ENCODE measurements at places on chromosomes 1 and 21.

DNA sequence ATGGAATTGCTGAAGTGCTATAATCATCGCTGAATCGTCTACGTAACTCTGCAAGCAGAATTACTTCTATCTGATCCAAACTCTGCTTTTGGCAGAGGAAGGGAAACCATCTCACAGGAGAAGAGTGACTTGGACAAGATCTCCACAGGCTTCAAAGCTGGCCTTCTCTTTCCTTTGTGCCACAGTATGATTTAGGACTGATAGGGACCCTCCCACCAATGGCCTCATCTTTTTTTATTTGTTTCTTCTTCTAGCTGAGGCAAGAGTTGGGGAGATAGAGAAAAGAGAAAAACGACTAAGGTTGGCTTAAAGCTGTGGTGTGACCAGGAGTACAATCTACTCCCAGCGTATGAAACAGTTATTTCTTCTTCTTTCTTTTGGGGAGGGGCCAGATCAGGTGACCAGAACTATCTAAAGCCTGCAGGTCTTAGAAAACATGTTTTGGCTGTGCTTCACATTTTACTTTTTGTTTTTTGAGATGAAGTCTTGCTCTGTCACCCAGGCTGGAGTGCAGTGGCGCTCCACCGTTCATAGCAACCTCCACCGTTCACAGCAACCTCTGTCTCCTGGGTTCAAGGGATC lies 35.0 kb downstream of the ZNF496 start:
- no peak for DNase-seq

- DNase-seq = no peak
Observed at GRCh38 chr1:177631770-177632169, 338.1 kb downstream of the SEC16B start.

GRCh38 chr1:20980051-20980450 lies 192.9 kb upstream of the HP1BP3 start:
- DNase-seq = no peak

DNA sequence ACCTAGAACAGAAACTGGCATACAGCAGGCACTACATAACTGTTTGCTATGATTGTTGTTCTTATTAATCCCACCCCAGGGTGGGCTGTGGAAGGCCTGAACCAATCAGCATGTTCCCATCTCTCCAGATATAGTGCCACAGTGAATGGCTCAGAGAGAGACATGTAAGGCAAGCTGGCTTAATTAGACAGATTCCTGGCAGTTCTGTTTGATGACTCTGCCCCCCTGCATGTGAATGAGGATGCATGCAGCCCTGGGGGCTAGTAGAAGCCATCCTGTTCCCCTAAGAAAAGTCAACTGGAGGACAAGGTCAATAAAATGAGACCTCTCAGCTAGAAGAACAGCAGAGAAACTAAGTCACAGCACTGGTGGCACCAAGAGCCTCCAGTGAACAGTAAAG lies 130.3 kb downstream of the GLIS1 start:
- DNase-seq = no peak

GRCh38 chr1:111743679-111744101 lies 4.5 kb upstream of the INKA2 start:
- DNase-seq = no peak

GRCh38 chr1:211257826-211258225 lies 1.3 kb upstream of the RCOR3 start:
- peak; percentile 7 for DNase-seq

- DNase-seq = no peak
Observed at GRCh38 chr1:56824938-56825337, 5.7 kb upstream of the FYB2 start.

DNA sequence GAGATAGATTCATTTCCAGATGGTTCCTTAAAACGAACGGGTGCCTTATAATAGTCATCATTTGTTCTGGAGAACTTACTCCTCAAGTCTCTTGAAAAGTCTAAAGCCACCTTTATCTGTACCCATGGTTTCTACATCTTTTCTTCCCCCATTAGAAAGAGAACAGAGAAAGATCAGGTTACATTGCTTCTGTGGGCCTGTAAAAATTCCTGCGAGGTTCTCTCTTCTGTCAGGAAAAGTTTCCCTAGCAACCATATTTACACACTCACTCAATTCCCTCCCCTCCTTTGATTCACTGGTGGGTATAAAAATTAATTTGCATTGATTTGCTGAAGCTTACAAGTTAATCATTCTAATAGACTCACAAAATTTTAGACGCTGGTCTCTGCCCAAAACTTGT lies 6.7 kb downstream of the PHC2 start:
- no peak for DNase-seq

- DNase-seq = no peak
Observed at GRCh38 chr21:20661745-20662422, 336.3 kb upstream of the NCAM2 start.

- no peak for DNase-seq
Observed at GRCh38 chr1:78722947-78723346, 73.3 kb downstream of the IFI44 start.

DNA sequence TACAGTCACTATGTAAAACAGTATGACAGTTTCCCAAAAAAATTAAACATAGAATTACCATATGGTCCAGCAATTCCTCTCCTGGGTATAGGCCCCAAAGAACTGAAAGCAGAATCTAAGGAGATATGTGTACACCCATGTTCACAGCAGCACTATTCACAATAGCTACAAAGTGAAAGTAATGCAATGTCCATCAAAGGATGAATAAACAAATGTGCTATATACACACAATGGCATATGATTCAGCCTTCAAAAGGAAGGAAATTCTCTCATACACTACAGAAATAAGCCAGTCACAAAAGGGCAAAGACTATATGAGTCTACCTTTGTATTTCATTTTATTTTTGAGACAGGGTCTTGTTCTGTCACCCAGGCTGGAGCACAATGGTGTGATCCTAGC lies 120.4 kb downstream of the TOMM20 start:
- DNase-seq = no peak

DNA sequence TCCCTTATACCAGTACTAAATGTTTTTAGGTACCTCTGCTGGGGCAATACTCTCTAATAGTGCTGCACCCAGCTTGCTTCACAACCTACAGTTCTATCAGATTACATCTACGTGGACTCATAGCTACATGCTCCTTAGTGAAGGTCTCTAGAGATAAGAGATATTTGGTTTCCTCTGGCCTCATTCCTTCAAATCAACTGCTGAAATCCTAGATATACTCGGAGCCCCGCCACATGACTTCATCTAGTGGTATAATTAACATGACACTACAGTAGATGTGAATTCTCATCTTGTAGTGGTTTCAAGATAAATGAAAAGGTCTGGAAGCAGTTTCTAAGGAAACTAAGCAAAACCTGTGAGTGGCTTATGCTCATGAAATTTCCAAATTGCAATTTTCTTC lies 115.4 kb downstream of the SMYD2 start:
- DNase-seq = no peak

DNA sequence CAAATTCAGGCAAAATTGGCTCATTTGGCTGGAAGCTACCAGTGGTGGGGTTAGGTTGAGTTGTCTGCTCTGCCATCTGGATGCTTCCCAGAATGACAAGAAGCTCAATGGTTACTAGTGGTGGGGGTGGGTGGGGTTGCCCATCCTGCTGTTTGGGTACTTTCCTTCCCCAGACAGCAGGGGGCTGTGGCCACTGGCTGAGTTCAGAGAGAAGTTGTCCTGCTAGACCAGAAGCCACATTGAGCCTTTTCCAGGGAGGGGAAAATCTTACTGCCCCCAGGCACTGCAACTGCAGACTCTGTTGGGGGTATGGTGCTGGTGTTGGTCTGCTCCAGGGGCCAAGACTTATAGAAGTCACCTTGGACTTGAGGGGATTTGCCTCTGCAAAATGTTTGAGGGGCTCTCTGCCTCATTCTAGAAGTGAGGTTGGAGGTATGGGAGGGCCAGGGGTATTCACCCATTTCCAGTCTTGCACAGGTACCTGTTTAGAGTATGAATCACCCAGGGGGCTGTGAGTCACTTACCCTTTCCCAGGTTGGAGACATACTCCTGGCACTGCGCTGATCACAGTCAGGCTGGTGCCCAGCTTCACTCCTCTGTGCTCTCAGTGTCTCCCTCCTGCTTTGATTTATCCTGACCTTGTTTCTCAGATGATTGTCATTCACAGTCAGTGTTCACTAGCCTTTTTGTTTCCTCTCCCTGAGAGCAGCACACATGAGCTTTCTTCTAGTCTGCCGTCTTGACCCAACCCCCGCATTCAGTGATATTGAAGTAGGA lies 89.1 kb upstream of the NEGR1 start:
- peak; percentile 2 for DNase-seq

DNA sequence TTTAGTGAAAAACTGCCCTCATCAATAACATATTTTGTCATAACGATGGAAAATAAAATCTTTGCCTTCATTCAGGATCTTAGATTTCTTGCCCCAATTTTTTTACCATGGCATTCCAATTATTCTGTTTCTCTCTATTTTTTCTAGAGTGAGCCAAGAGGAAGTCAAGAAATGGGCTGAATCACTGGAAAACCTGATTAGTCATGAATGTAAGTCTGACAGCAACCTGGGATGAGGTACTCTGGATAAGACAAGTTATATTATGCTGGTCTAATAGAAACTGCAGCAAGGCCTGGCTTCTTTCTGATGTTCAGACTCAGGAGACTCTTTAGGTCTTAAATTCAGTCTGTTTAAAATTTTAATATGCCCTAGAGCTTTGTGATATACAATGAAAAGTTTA lies 3.5 kb downstream of the RGS4 start:
- DNase-seq = no peak

DNA sequence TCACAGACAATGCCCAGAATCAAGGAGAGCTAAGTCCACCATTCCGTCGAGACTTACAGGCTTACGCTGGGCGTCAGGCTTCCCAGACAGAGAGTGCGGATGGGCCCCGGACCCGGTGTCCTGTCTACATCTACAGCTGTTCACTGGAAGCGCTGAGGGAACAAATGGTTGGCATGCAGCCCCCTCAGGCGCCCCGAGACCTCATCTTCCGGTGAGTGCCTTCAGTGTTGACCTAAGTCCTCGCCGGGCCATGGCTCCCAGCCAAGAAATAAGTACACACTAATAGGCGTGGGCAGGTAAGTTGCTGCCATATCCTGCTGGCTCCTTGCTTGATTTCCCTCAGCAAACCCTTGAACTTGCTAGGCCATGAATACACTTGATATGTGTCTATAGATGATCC lies 26.2 kb downstream of the HYI start:
- no peak for DNase-seq

DNA sequence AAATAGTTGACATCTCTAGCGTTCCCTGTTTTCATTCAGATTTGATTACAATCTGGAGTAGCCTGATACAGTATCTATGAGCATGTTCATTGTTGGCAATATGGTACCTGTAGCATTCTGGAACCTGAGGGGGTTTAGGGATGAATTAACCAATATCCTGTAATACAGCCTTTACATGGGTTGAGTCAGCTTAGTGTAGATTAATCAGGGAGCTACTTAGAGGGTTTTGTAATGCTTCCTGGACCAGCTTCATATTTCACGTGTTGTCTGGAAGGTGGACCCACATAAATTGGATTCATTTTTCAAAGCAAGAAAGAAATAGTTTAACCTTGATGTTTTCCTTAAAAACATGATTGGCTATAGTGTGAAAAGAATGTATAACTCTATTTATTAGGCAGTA lies 3.6 kb downstream of the OTUD3 start:
- DNase-seq = no peak

DNA sequence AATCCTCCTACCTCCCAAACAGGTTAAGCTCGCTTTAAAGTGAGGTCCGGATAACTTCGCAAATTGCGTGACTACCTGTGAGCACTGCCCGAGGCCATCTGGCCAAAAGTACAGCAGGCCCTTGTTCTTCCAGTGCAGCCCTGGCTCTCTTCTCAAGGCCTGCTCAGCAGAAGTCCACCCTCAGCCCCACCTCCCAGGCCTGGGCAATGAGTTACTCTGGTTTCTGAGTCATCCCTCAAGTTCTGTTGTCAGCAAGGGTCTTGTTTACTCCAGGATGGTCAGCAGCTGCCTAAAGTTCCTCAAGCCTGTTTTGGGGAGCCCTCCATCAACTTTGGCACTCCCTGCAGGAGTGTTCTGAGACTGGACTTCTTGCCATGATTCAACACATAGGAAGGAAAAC lies 101.7 kb downstream of the BCAR3 start:
- DNase-seq = no peak

DNA sequence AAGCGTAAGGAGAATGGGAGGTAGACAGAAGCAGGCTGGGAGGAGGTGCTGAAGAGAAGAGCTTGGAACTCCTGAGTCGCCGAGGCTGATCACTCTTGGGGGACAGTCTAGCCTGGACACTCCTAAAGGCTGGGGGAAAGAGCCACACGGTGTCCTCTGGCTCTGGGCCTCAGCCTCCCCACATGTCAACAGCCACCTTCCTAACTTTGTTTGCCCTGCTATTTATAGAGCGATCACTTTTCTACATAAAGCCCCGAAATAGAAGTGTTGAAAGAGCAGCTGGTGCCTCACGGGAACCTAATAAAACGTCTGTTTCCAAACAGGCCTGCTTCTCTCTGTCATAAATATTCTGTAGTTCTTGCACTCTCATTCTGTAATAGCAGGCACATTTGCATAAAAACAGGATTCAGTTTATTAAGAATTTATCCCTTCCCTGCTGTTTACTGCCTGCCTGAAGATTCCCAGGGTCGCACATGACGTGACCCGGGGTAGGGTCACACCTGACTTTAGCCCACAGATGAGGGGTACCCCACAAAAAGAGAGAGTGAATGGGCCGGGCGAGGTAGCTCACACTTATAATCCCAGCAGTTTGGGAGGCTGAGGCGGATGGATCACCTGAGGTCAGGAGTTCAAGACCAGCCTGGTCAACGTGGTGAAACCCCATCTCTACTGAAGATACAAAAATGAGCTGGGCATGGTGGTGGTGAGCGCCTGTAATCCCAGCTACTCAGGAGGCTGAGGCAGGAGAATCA lies 212.5 kb downstream of the TOMM20 start:
- DNase-seq = peak; percentile 72

GRCh38 chr1:185561629-185562028 lies 172.6 kb upstream of the HMCN1 start:
- no peak for DNase-seq

DNA sequence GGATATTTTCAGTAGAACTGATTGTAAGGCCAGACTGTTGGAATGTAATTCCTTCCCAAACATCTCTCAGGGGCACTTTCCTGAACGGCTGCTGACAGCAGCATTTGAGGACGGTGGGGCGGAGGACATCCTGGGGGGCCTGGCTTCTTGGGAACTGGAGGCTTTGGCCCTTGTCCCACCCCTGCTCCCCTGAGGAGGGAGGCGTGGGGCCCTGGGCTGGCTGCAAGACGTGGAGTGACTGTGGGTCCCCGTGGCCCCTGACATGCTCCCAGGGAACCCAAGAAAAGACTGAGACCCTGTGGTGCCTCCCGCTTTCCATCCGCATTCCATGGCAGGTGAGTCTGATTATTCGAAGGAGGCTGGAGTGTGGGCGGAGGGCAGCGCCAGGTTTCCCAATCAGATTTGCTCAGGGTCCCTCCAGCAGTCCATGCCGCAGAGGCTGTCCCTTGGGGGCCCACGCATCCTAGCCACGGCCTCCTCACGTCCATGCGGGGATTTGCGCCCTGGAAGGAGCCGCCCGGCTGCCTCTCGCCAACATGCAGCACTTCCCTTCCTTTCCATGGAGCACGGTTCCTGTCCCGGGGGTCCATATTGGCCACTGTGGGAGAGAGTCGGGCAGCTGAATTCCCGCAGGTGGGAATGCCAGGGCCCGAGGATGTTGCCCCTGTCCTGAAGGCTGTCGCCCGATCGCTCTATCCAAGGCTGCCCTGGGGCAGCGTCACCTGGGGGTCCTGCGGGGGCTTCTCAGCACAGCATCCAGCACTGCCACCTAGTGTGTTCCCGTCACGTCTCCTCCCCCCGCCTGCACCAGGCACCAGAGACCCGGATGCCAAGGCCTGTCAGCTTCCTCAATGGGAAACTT lies 69.0 kb downstream of the FAAP20 start:
- DNase-seq = no peak

- DNase-seq = no peak
Observed at GRCh38 chr1:99595441-99595840, 50.5 kb upstream of the PALMD start.
